Cardiac muscle cell (in vitro differentiated cells and primary cell): ENCODE measurements at places on chromosomes 2 and 18. TPM values are rescaled to one million over a fixed set of nuclear protein-coding genes. Genes with fewer than 3 reads are reported as not detected.

- H3K4me3 ChIP-seq: no peak overlapping the region
- H3K36me3 ChIP-seq: no peaks in the 10 kb centered on the region
- no peak for DNase-seq
- H3K27ac ChIP-seq: no peak overlapping the region
- no peaks in the 10 kb centered on the region for H3K27me3 ChIP-seq
Observed at GRCh38 chr2:191690327-191690726, 12.4 kb downstream of the NABP1 start.

The COL4A3 gene
- not detected in 2 replicates for total RNA-seq

DNA sequence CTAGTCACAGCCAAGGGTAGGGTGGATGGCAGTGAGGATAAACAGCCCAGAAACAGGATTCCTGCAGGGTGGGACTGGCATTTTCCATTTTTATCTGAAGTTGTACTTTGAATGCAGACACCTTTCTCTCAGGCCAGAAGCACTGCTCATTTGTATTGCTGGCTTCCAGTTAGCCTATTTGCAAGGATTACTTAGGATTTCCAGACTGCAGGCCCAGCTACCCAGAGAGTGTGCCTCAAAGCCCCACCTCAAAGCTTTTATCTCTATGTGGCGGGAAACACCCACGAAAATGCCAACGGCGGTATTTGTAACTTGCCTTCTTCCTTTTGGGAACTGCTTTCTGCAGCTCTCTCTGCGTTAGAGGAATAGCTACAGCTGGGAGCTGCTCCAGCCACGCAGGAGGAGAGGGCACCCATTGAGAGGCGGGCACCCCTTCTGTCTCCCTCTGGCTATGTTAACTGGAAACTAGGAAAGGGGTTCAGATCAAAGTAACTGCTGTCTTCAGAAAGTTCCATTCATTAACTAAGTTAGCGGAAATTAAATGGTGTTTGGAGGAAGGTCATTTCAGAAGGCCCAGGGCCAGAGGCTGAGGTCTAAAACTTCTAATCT lies 144.9 kb downstream of the TGIF1 start:
- H3K27me3 ChIP-seq: no peaks in the 10 kb centered on the region
- H3K4me3 ChIP-seq: peak overlapping the region; percentile 49

The NDUFV2 gene
- total RNA-seq: 111 and 178 TPM in 2 replicates

DNA sequence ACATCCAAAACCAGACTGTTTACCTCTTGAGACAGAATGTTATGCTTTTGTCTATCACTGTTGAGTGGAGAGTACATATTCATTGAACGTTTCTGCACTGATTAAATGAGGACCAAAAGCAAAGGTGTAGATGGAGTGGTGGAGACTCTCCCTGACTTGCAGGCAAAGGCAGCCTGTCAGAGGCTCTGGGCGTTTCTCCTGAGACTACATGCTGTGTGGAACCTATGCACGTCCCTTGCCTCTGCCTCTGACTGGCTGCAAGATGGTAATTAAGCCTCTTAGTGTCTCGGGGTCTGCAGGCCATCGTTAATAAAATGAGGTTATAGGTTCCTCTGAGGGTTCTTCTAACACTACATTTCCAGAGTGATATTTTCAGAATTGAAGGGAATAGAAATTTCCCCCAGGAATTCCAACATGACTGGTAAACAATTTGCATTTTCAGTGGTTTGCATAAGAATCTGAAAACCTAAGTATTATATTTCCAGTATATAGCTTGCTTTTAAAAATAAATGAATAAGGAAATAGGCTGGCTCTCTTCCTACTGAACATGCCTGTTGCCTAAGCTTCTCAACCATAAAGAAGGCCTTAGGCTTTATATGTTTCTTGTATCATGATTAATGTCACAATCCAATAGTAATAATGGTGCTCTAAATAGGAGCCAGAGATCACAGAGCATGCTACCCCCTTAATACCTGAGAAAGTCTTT lies 107.4 kb downstream of the FTCDNL1 start:
- DNase-seq: no peak
- H3K27me3 ChIP-seq: peaks cover 43% of the 10 kb centered on the region
- H3K36me3 ChIP-seq: no peaks in the 10 kb centered on the region
- H3K4me1 ChIP-seq: no peaks in the 10 kb centered on the region

- peak; percentile 84 for DNase-seq
- H3K27ac ChIP-seq: no peak overlapping the region
- H3K4me3 ChIP-seq: no peak overlapping the region
- H3K36me3 ChIP-seq: no peaks in the 10 kb centered on the region
- no peaks in the 10 kb centered on the region for H3K4me1 ChIP-seq
Observed at GRCh38 chr18:35355140-35355618, 11.0 kb upstream of the ZNF24 start.

GRCh38 chr2:10775831-10776230 lies 36.8 kb downstream of the PDIA6 start:
- H3K27me3 ChIP-seq: no peaks in the 10 kb centered on the region
- H3K27ac ChIP-seq: no peak overlapping the region
- H3K36me3 ChIP-seq: peaks cover 1% of the 10 kb centered on the region
- H3K4me1 ChIP-seq: no peaks in the 10 kb centered on the region

The ADCYAP1 gene
- total RNA-seq: 0.04 TPM in 1 of 2 replicates, not detected in the other

The MYO7B gene
- total RNA-seq: 0.06 TPM in 1 of 2 replicates, not detected in the other

- H3K27ac ChIP-seq: peak overlapping the region; percentile 66
- DNase-seq: no peak
- H3K4me1 ChIP-seq: peaks cover 3% of the 10 kb centered on the region
- no peaks in the 10 kb centered on the region for H3K27me3 ChIP-seq
Observed at GRCh38 chr2:230685178-230685577, 27.5 kb upstream of the CAB39 start.

The ARHGAP25 gene
- total RNA-seq: 3.0 and 7.7 TPM in 2 replicates

GRCh38 chr2:218805627-218806026 lies 23.7 kb downstream of the CYP27A1 start:
- H3K36me3 ChIP-seq: no peaks in the 10 kb centered on the region
- DNase-seq: peak; percentile 50
- H3K27me3 ChIP-seq: no peaks in the 10 kb centered on the region

- no peak for DNase-seq
- no peaks in the 10 kb centered on the region for H3K27me3 ChIP-seq
- no peaks in the 10 kb centered on the region for H3K36me3 ChIP-seq
- H3K4me3 ChIP-seq: no peak overlapping the region
- H3K4me1 ChIP-seq: peaks cover 15% of the 10 kb centered on the region
- H3K27ac ChIP-seq: no peak overlapping the region
Observed at GRCh38 chr18:57048351-57048750, 98.5 kb upstream of the BOD1L2 start.

- H3K4me3 ChIP-seq: no peak overlapping the region
- DNase-seq: no peak
- H3K27me3 ChIP-seq: peaks cover 2% of the 10 kb centered on the region
- H3K27ac ChIP-seq: no peak overlapping the region
Observed at GRCh38 chr2:95677346-95677745, 85.5 kb downstream of the TRIM43 start.

The CDK15 gene
- total RNA-seq: not detected in 2 replicates

The RESP18 gene
- not detected in 2 replicates for total RNA-seq

DNA sequence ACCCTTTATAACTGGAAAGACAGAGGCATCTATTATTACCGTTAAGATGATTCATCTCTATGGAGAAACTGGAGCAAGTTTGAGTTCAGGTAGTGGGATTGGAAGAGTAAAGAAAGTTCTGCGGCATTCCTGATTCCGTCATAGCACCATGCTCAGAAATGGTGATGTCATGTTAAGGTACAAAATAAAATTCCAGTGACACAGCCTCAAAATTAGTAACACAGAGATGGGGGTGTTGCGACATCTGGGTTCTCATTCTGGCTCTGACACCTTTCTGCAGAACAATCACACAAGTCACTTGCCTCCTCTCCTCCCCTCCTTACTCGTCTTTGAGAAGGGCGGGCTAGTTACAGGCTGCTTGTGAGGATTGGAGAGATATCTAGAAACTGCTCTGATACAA lies 105.7 kb downstream of the DPP10 start:
- H3K27ac ChIP-seq: no peak overlapping the region
- no peaks in the 10 kb centered on the region for H3K36me3 ChIP-seq
- H3K27me3 ChIP-seq: no peaks in the 10 kb centered on the region
- no peak for DNase-seq

The MXD1 gene
- total RNA-seq: 2.8 and 3.6 TPM in 2 replicates

DNA sequence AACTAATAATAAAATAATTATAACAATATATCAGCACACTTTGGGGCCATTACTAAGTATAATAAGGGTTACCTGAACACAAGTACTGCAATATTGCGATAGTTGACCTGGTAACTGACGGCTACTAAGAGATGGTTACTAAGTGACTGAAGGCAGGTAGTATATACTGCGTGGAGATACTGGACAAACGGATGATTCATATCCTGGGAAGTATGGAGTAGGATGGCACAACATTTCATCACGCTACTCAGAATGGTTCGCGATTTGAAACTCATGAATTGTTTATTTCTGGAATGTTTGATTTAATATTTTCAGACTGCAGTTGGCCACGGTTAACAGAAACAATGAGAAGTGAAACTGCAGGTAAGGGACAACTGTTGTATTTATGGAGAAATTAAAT lies 39.5 kb upstream of the FLACC1 start:
- no peak overlapping the region for H3K27ac ChIP-seq
- no peak for DNase-seq
- no peaks in the 10 kb centered on the region for H3K27me3 ChIP-seq
- no peaks in the 10 kb centered on the region for H3K4me1 ChIP-seq

The CYRIA gene
- total RNA-seq: 0.63 and 2.2 TPM in 2 replicates

- no peaks in the 10 kb centered on the region for H3K4me1 ChIP-seq
- no peaks in the 10 kb centered on the region for H3K36me3 ChIP-seq
- no peak for DNase-seq
- no peak overlapping the region for H3K4me3 ChIP-seq
- H3K27me3 ChIP-seq: no peaks in the 10 kb centered on the region
Observed at GRCh38 chr18:75527848-75528685, 100.6 kb upstream of the SMIM21 start.

DNA sequence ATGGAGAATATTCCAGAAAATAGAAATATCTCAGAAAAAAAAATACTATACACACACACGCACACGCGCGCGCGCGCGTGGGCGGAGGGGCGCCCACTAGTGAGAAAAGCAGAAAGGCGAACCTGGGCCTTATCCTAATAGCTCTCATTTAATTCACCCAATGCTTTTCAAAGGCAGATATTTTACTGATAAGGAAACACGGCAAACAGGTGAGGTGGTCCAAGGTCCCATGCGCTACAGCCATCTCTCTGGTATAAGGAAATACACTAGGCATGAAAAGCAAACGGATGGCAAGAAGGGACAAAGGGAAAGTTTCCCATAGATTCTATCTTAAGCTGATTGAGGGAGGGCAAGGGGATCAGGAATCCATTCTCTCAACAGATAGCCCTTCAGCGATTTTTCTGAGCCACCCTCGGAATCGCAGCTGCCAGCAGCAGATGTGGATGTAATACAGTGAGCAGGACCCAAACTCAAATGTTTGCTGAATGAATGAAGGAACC lies 136.7 kb downstream of the TMEM247 start:
- DNase-seq: peak; percentile 4
- H3K27me3 ChIP-seq: no peaks in the 10 kb centered on the region
- peak overlapping the region; percentile 61 for H3K4me3 ChIP-seq
- H3K27ac ChIP-seq: peak overlapping the region; percentile 88
- H3K4me1 ChIP-seq: peaks cover 24% of the 10 kb centered on the region
